ENCODE measurements at places on chromosomes 1 and 21. TPM values are rescaled to one million over a fixed set of nuclear protein-coding genes. Genes with fewer than 3 reads are reported as not detected.

The SH2D5 gene
- total RNA-seq = 2.8 TPM

DNA sequence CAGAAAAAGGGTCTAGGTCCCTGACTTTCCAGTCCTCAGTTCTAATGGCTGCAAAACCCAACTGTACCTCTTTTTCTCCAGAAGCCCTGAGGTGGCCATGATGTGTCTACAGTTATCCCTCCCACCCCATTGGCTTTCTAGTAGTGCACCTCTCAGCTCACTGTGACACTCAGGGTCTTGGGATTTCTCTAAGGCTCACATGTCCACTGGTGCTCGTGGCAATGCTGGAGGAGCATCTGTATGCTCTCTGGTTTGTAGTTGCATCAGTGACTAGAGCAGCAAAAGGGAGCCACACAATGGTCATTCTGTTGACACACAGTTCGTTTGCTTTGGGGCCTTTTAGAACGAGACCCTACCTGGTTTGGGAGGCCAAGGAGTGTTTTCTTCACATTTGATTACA, 81.6 kb upstream of the SYT6 start:
- no peak overlapping the region for H3K4me3 ChIP-seq
- no peak for DNase-seq
- peaks cover 9% of the 10 kb centered on the region for H3K4me1 ChIP-seq
- H3K27me3 ChIP-seq = no peaks in the 10 kb centered on the region
- H3K27ac ChIP-seq = no peak overlapping the region

The CLCA4 gene
- total RNA-seq = not detected

GRCh38 chr1:211501711-211502400, 9.9 kb upstream of the RD3 start:
- peaks cover 3% of the 10 kb centered on the region for H3K27me3 ChIP-seq
- no peak overlapping the region for H3K27ac ChIP-seq
- H3K4me3 ChIP-seq = no peak overlapping the region
- H3K36me3 ChIP-seq = no peaks in the 10 kb centered on the region
- H3K4me1 ChIP-seq = no peaks in the 10 kb centered on the region
- no peak for DNase-seq

GRCh38 chr21:36544545-36544944, 64.6 kb upstream of the CLDN14 start:
- no peak overlapping the region for H3K4me3 ChIP-seq
- no peaks in the 10 kb centered on the region for H3K36me3 ChIP-seq
- peaks cover 18% of the 10 kb centered on the region for H3K27me3 ChIP-seq
